Thoracic aorta (tissue), 2 donors: ENCODE measurements at places on chromosomes 1 and 21.

- no peak for DNase-seq
These were observed 120.9 kb downstream of the C1orf21 start for GRCh38 chr1:184507604-184508280.

- DNase-seq: no peak
These were observed 77.0 kb downstream of the SKI start for GRCh38 chr1:2304921-2305681.

DNA sequence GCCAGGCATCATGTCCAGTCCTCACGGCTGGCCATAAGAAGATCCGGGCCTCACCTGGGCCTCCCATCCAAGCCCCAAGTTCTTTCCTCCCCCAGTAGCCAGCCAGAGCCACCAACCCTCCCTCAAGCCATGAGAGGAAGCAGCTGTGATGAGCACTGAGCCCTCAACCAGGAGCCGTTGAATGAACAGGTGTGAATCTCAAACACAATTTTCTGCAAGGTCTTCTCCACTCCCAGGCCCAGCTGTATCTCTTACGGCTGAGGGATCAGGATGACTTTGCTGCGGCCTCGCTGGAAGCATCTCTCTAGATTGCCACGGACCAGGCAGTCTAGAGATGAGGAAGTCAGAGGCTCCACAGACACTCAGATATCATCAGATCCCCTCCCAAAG lies 9.8 kb upstream of the CLDN14 start:
- no peak for DNase-seq

GRCh38 chr1:225695578-225696337 lies 42.8 kb upstream of the ENAH start:
- no peak for DNase-seq

GRCh38 chr1:94143809-94144176 lies 22.8 kb upstream of the ABCA4 start:
- no peak for DNase-seq

DNA sequence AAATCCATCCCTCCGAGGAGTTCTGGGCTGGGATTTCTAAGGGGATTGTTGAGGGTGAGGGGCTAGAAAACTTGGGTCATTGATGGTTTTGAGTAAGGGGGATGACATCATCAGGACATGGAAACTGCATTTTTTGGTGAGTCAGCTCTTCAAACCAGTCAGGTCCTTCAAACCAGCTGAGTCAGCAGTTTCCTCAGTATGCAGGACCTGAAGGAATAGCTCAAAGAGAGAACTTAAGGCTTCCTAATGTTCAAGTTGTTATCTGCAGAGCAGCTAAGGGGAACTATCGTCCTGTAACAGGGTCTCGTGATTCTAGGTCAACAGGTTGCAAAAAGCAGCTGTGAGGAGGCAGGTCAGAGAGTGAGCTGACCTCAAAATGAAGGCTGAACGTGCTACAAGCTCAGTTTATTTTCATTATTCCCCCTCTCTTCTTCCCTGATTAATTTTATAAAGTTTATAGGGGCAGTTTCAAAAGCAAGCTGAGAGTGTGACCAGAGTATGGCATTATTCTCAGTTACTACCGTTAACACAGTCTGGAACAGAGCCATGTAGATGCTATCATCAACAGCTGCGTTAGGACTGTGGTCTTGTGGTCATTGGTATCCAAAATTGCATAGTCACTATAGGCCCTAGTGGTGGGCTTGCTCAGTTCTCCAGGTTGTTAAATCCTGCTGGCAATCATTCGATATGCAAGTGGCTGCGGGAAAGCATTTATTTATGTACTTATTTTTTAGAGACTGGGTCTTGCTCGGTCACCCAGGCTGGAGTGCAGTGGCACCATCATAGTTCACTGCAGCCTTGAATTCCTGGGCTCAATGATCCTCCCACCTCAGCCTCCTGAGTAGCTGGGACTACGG lies 10.7 kb upstream of the SDC3 start:
- no peak for DNase-seq

- no peak for DNase-seq
These were observed 77.1 kb downstream of the ITPKB start for GRCh38 chr1:226661965-226662364.

GRCh38 chr1:19922015-19922688 lies 1.3 kb downstream of the PLA2G2E start:
- no peak for DNase-seq

- DNase-seq: no peak
These were observed 776 bp upstream of the TNFRSF9 start for GRCh38 chr1:7941437-7941793.

- no peak for DNase-seq
These were observed 535.4 kb downstream of the SMYD3 start for GRCh38 chr1:245971711-245972085.
